Skeletal muscle cell (primary cell): ENCODE measurements at places on chromosomes 2 and 18.

- DNase-seq = no peak
Observed at GRCh38 chr2:151470556-151470955, 60.9 kb downstream of the RIF1 start.

GRCh38 chr2:145692971-145693478 is 1173.1 kb upstream of the ZEB2 start:
- peak; percentile 93 for DNase-seq

DNA sequence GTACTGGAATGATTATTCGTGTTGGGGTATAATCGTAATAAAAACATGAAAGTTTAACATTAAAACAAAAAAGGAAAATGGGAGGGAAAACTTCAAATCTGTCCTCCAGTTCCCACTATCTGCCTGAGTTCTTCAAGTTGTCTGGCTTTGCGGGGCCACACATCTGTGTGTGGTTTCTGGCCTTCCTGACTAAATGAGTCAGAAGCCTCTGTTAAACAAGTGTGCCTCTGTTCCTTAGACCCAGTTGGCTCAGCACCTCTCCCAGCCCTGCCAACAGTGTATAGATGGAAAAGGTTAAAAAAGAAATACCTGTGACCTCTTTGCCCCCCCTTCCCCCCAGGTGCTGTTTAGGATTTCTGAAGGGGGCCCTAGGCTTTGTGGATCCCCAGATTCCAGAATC is 30.2 kb downstream of the XDH start:
- peak; percentile 83 for DNase-seq

DNA sequence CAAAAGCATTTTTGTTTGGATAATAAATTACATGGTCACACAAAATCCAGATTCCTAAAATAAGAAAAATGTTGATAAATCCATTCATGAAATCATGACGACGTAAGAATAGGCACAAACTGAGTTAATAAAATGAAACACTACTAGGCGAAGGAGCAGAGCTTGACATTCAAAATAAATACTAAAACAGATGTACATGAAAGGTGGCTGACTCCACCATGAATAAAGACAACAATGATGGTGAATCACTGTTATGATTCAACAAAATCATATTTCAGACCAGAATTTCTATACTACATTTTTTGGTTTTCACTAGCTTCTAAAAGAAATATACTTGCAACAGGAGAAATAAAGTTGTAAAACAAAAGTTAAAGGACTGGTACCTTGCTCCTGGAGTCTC is 122.0 kb upstream of the RNU4ATAC start:
- DNase-seq = no peak

GRCh38 chr2:233211548-233211895 is 40.0 kb upstream of the ATG16L1 start:
- DNase-seq = no peak
